ENCODE measurements at places on chromosomes 7 and 10.

GRCh38 chr10:97494863-97495506 is 3.2 kb downstream of the MMS19 start:
- peak; percentile 63 for DNase-seq

GRCh38 chr7:121078701-121079227 is 90.3 kb downstream of the CPED1 start:
- no peak for DNase-seq

- no peak for DNase-seq
Measured at GRCh38 chr7:105816954-105817615, 59.3 kb downstream of the ATXN7L1 start.

GRCh38 chr10:77963901-77964300 is 37.3 kb upstream of the DLG5 start:
- DNase-seq = no peak

DNA sequence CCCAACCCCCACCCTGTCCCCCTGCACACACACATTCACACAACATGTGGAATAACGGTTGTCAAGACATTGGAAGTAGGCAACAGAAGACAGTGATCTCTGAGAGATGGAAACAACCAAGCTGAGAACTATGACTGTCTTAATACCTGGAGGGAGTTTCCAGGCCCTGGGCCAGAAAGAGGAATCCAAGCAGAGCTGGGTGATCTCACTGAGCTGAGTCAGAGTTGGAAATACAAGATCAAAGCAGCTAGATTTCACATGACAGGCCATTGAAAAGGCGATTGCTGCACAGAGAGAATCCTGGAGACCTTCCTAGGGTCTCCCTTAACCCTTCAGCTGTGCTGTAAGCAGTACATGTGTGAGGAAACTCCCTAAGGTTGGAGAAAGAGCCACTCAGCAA is 165.8 kb upstream of the PRSS1 start:
- peak; percentile 81 for DNase-seq

GRCh38 chr10:11601670-11602069 is 9.8 kb downstream of the USP6NL start:
- DNase-seq = no peak

GRCh38 chr10:103645141-103646054 is 151.9 kb downstream of the NEURL1 start:
- DNase-seq = no peak

GRCh38 chr7:51034521-51035264 is 252.0 kb upstream of the GRB10 start:
- no peak for DNase-seq

DNA sequence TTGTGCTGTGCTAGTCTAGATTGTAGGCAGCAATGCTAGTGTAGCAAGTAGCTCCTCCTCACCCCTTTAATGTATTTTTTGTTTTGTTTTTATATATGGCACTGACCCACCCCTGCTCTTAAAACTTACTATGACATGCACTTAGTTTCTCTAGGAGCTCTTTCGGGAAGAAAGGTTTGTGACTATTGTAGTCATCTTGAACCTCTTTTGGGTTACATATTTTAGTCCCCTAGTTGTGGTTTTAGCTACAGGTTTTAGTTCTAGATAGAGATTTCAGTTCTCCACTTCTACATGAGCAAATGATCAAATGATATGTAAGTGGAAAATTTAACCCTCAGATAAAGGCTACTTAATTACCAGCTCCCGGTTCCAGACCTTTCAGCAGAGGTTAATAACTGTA is 14.9 kb downstream of the MINPP1 start:
- DNase-seq = no peak

GRCh38 chr7:47945261-47946015 is 2.8 kb downstream of the PKD1L1 start:
- DNase-seq = peak; percentile 91

DNA sequence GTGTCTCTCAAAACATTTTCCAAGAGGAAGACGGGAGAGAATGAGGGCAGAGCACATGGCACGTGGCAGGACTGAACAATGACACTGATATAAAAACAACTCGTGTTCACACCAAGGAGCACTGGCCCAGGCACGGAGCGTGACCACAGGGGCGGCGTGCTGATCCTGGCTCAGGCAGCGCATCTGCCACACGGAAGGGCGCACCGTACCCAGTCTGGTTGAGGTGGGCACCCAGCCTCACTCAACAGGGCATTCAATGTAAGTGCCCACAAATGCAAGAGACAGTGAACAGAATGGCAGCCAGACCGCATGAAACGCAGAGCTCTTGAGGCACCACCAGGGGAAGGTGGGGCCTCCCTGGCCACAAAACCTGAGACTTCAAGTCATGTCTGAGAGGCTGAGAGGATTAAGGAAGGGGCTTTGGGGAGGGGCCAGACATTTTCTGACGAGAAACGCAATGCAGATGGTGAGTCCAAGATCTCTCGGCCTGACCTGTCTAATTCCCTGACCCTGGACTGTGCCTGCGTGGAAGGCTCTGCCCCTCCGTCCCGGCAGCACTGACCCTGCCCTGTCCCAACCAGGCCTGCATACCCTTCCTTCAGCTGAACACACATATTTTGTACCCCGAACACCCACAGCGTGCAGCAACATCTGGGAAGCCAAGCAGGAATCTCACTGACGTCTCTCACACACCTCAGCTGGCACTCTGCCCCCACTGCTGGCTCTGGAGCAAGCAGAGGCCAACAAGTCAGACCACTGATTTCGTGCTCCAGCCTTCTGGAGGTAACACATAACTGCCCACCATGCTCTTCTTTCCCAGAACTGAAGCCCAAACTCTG is 35.5 kb downstream of the VOPP1 start:
- DNase-seq = no peak

- DNase-seq = no peak
Measured at GRCh38 chr10:34413756-34414587, 401.1 kb downstream of the PARD3 start.

DNA sequence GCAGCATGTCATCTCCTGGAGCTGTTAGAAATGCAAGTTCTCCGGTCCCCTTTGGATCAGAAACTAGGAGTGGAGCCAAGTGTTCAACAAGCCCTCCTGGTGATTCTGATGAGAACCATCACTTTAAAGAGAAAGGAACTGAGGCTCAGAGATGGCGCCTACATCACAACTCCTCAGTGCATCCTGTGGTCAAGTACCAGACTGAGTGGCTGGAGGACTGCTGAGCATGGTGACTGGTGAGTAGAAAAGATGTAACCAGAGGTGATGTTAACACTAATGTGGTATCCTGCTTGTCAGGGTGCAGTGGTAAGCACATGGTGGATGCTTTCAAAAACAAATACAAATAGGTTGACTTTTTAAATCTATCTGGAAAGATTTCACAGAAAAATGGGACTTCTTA is 3.5 kb upstream of the OIT3 start:
- DNase-seq = no peak

DNA sequence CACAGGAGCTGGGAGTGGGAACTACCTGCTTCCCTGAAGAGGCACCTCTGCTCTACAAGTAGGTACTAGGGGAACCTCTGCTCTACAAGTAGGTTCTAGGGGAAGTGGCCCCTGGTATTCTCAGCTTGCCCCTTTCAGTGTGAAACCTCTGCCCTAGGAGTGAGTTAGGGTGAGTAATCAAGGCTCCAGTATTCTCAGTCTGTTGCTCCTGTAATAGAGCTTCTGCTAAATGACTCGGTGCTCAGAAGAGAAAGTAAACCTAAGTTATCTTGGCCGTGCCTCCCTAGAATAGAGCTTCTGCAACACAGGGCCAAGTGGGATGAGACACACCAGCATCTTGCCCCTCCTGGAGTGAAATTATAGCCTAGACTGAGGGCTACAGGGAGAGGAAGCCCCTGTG is 13.4 kb upstream of the RASSF4 start:
- DNase-seq = no peak

DNA sequence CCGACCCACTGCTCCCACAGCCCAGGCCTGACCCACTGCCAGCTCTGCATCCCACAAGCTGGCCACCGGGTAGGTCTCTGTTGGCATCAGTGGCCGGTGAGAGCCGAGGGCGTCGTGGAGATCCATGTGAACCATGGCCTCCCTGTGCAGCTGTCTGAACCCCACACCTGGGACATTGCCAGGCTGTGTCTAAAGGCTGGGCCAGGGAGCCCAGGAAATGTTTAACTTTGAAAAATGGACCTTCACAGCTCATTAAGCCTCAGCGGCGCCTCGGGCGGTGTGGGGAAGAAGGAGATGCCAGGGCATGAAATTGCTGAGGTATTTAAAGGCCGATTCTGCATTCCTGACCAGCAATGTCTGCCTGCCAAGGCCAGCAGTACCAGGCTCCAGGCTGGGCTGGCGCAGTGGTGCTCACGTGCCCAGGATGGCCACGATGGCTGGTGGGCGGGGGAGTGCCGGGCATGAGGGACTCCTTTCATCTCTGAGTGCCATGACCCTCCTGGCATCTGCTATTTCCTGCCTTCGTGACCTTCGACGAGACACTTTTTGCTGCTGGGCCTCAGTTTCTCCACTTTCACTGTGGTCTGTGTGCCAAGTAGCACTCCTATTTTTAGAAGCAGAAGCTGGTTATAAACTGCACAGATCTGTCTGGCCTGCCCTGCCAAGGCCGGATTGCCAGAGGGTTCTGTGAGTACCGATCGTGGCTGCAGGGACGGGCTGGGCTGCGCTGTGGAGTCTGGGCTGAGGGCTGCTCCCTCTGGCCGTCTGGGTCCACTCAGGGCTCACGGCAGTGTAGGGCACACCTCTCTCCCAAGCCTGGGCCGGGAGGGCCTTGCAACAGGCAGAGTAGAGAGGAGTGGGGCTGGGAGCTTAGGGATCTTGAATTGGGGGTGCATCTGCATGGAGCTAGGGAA is 21.8 kb downstream of the ELFN1 start:
- no peak for DNase-seq

GRCh38 chr7:151936207-151936606 is 20.0 kb upstream of the GALNTL5 start:
- peak; percentile 71 for DNase-seq

GRCh38 chr7:159010411-159010810 is 134.3 kb downstream of the VIPR2 start:
- DNase-seq = no peak

DNA sequence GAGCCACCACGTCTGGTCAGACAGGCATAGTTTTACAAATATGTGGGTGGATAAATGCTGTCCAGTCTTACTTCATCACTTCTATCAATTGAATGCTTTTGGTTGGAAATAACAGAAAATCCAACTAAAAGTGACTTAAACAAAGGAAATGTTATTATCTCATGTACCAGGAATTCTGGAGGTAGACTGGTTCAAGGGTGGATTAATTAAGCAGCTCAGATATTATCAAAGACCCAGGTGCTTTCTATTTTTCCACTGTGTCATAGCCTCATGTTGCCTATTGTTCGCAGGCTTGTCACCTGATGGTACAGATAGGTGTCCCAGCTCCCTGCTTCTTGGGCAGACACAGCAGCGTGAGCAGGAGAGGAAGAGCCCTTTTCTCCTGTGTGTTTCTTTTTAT is 156.1 kb upstream of the CTBP2 start:
- no peak for DNase-seq

DNA sequence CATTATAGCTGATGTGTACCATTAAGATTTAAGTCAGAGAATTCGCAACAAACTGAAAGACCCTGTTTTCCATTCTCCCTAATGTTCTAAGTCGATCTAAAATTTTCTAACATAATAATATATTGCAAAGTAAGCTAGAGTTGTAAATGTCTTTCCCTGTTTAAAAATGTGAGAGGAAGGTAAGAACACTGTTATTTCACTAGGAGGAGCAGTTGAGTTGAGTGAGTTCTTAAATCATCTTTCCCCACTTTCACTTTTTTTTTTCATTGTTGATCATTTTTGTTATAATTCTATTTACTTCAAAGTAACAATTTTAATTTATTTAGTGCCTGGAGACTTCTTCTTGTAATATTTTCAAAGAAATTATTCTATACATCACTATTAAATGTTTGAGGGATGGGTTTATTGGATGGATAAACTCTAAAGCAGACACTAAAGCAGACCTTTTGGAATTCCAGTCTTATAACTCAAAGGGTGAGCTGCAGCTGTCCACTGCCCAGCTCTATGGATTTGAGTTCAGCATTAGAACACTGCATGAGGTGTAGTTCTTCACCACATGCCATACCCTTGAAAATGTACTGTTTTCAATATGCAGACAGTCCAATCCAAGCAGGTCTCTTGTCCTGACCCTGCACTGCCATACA is 181.3 kb upstream of the FZD1 start:
- DNase-seq = no peak

DNA sequence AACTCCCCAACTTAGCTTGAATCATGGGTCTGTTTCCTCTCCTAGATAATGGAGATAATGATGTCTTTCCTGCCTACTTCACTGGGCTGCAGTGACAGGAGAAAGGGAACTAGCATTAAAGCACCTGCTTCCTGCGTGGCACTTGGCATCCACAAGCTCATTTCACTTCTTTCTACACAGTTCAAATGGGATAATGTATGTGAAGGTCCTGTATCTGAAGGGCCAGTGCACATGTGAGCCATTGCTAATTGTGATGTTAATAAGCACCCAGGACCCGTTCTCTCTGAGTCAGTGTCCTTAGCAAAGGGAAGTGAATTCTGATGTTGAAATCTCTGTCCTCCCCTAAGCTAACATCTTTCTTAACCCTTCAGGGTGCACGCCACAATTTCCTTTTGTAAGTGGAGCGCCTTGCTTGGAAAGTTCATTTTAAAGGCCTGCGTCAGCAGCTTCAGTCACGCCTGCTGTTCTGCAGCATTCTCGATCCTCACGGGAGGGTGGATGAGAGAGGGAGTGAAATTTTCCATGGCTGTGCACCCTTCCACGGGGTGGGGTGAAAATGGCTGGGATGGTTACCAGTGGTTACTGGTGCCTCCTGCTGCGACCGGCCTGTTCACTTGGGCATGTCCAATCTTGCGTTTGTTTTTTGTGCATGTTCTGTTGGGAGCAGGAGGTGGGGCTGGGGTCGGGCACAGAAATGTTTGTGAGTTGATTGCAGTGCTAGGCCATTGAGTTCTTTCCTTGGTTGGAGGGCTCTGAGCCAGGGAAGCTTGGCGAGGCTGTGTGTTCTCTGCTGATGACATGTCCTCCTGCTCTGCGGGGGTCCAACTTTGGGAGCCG is 59.2 kb downstream of the HK1 start:
- no peak for DNase-seq

DNA sequence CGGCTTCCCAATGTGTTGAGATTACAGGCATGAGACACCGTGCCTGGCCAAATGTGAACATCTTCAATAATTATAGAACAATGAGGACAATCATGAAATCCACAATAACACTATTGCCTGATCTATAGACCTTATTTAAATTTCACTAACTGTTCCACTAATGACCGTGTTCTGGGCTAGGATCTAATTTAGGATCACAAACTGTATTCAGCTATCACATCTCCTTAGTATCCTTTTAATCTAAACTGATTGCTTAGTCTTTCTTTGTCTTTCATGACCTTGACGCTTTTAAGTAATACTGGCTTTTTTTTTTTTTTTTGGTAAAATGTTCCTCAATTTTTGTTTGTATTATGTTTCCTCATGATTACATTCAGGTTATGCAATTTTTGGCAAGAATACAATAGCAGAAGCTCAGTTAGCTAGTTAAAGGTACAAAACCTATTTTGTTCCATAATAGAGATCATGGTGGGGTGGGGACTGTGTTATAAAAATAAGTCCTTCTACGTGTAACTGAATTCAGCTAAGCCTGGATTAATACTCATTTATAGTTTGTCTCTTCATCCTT is 158.4 kb downstream of the AOAH start:
- DNase-seq = no peak

GRCh38 chr7:69553190-69553589 is 45.1 kb upstream of the AUTS2 start:
- no peak for DNase-seq

Data from activated CD4-positive, alpha-beta T cell treated with anti-CD3 and anti-CD28 coated beads, Interleukin-2, amount 10 ng/mL, durations not matched to agents 24 days and 14 days (primary cell).